CD4-positive, alpha-beta T cell treated with Interleukin-6 at 100 ng/mL for 8 hours (primary cell): ENCODE measurements at places on chromosomes 7 and 10.

DNA sequence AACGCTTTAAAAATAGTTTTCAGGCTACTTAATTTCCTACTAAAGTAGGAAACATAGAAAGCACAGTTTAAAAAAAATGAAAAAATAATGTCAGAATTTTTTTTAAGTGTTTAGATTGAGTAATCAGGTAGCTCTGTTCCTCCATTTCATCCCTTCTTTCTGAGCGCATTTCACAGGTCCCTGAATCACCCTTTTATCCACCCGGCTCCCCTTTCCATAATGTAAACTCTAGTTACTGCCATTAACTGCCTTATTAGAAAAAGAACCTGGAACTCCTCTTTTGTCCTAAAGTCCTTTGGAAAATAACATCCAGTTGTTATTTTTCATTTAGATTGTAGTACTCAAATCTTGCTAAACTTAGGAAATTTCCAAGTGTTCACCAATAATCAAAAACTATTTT is 5.8 kb downstream of the KCND2 start:
- no peak for DNase-seq

- no peak for DNase-seq
Measured at GRCh38 chr7:29610086-29610485, 46.5 kb downstream of the PRR15 start.

- no peak for DNase-seq
Measured at GRCh38 chr10:117132751-117133231, 5.3 kb downstream of the VAX1 start.

DNA sequence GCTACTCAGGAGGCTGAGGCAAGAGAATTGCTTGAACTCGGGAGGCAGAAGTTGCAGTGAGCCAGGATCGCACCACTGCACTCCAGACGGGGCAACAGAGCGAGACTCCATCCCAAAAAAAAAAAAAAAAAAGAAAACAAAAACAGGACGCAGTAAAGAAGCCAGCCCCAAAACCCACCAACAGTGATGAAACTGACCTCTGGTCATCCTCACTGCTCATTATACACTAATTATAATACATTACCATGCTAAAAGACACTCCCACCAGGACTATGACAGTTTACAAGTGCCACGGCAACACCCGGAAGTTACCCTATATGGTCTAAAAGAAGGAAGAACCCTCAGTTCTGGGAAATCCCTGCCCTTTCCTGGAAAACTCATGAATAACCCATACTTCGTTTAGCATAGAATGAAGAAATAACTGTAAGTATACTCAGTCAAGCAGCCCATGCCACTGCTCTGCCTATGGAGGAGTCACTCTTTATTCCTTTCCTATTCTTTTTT is 40.0 kb upstream of the EIF4H start:
- no peak for DNase-seq

DNA sequence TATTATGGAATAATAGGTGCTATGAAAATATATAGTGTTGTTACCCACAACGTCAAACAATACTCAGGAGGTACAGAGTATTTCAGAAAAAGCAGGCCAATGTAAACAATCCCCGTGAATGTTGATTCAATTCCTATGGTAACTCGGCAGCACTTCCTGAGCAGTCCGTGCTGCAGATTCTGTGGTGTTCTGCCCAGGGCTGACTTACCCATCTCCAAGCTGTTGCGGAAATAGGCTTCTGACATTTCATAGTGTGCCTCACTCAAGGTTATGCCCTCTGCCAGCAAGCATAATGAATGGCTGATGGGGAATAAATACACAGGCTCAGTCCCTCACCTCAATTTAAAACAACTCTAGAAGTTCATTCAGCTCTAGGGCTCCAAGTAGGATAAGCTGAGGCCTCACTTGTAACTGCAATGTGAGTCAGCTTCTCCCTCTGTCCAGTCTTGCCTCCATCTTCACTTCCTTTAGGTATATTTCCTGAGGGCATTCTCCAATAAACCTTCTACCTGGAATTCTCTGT is 177.6 kb downstream of the GNAI1 start:
- DNase-seq, result peak; percentile 25

GRCh38 chr10:44989597-44990301 is 11.0 kb upstream of the ZNF22 start:
- no peak for DNase-seq

GRCh38 chr10:79431891-79432831 is 13.3 kb downstream of the ZCCHC24 start:
- no peak for DNase-seq

- no peak for DNase-seq
Measured at GRCh38 chr10:34539533-34540315, 275.4 kb downstream of the PARD3 start.

DNA sequence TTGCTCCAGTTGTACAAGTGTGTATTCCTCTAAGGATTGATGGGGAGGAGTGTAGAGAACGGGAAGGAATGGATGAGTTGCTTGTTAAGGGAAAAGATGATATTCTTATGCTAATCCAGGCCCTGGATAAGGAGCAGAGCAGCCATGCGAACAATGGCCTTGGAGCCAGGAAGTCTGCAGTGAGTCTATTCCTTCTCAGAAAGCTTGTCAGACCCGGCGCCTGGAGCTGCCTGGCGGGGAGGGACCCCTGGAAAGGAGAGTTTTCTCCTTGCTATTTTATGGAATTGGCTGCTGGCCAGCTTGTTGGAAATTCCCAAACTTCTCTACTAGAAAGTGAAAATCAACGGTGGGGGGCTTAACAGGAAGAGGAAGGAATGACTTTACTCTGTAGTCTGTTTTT is 89.1 kb downstream of the MMRN2 start:
- DNase-seq, result no peak

- DNase-seq, result no peak
Measured at GRCh38 chr7:33745934-33746333, 159.4 kb upstream of the BMPER start.

DNA sequence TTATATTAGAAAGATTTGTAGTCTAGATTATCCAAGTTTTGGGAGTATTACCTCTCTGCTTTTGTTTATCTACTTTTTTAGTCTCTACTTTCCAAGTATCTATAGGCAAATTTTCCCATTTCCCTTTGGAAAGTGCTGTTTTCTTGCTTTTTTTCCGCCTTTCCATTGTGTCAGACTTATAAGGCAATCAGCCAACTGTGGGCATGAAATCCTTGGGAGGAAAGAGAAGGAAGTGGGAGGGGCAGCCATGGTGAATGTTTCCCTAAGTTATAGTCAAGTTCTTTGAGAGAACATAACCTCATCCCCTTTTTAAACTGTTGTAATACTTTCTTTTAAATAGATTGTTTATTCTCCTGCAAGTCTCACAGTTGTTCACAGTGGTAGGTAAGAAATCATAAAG is 52.6 kb downstream of the PTEN start:
- no peak for DNase-seq

- DNase-seq, result no peak
Measured at GRCh38 chr10:126171555-126171954, 216.7 kb downstream of the ADAM12 start.

DNA sequence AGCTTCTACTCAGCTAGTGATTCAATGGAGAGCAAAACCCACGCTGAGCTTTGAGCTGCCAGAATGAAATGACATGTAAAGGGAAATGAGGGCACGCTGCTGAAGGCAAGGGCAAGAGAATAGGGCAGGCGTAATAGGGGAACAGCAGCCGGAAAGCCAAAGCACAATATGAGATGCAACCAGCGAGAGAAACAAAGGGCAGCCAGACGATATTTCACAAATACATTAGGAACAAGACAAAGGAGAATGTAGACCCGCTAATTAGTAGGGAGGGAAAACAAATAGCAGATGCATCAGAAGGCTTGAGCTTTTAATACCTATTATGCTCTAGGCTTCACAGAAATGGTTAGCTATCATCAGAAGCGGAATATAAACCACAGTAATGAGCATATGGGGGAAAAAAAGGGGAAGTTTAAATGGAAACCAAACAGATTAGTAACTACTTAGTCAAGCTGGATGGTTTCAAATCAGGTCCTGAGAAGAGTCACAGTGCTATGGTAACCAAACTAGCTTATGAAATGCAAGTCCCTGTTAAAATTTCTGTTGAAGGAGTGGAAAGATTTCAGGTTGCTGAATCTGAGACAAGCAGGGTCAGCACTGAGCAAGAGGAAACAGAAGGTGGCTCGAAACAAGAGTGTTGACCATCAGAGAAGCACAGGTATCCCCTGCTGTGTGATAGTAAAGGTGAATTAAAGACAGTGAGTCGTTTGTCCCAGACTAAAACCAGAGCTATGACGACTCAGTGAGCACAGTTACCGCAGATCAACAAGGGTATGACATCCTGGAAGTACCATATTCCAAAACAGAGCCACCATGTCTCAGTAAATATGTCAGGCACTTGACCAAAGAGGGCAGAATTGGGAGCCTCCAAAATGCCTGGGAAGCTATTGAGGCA is 496.9 kb upstream of the CELF2 start:
- no peak for DNase-seq

DNA sequence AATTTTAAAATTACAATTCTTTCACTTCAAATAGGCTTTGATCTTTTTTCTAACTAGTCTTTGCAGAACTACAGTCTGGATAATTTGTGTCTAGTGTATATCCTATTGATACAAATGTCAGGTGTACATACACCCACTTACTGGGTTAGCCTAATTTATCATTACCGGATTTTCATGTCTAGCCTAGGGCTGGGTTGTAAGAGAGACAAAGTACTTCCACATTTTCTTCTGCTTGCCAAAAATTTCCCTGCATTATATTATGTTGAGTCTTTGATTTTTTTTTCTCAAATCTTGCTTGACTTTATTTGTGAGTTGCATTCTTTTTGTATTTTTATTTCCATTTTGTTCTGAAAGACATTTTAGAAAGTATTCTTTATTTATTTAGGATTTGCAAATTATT is 284.8 kb upstream of the FZD8 start:
- no peak for DNase-seq

GRCh38 chr10:11218395-11218794 is 200.7 kb downstream of the CELF2 start:
- DNase-seq, result no peak

GRCh38 chr7:127759945-127760421 is 108.0 kb downstream of the SND1 start:
- no peak for DNase-seq

- no peak for DNase-seq
Measured at GRCh38 chr10:28012990-28013515, 14.2 kb upstream of the ODAD2 start.

DNA sequence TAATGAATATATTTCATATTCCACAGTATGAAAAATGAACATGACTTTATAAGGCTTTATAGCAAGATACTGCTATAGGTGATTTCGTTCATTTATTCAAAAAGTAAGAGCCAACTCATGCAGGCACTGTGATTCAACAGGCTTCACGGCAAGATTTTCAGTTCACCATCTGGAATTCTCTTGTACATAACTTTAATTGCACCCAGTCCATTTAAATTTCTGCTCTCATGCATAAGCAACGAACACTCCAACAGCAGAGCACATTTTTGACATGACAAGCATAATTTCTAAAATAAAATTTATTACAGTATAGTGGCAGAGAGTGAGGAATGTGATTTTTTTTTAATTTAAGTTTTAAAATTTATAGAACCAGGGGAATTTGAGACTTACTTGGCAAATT is 436.1 kb downstream of the PHTF2 start:
- no peak for DNase-seq

- no peak for DNase-seq
Measured at GRCh38 chr7:4386190-4386589, 295.9 kb upstream of the FOXK1 start.

GRCh38 chr7:151424799-151425198 is 15.0 kb upstream of the WDR86 start:
- DNase-seq, result no peak

GRCh38 chr7:157088136-157088535 is 50.6 kb upstream of the UBE3C start:
- DNase-seq, result no peak

GRCh38 chr7:29805886-29806207 is 461 bp upstream of the WIPF3 start:
- no peak for DNase-seq

DNA sequence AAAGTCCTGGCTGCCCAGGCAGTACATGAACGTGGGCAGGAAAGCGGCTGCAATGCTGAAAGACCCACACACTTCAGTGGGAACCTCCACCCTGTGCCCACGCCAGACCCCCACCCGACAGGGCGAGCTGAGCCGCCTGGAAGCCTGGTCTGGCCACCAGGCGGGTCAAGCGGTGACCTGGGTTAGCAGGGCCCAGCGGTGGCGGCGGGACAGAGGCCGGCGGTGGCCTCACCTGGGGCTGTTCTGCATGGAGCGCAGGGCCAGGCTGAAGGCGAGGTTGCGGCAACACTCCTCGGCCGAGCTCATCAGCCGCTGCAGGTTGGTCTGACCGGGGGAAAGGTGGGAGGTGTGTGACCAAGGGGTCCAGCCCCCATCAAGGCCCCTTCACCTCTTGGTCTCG is 11.6 kb upstream of the MICALL2 start:
- DNase-seq, result no peak

DNA sequence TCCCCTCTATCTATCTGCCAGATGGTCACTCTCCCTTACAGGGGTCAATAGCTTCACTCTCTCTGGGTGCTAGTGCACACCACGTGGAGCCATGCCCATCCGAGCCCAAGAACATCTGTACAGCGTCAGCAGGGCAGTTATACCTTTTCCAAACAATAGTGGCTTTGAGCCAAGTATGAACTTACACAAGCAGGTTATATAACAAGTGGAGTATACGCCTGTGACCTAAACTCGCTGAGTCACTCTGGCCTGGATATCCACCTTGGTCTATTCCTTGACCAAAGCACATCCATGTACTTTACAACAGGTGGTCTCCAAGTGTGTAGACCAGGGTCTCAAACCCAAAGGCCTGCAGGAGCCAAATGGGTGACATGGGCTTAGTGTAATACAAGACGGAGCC is 20.3 kb downstream of the PLAC9 start:
- no peak for DNase-seq

GRCh38 chr10:53315709-53316108 is 543.1 kb upstream of the MBL2 start:
- DNase-seq, result no peak

DNA sequence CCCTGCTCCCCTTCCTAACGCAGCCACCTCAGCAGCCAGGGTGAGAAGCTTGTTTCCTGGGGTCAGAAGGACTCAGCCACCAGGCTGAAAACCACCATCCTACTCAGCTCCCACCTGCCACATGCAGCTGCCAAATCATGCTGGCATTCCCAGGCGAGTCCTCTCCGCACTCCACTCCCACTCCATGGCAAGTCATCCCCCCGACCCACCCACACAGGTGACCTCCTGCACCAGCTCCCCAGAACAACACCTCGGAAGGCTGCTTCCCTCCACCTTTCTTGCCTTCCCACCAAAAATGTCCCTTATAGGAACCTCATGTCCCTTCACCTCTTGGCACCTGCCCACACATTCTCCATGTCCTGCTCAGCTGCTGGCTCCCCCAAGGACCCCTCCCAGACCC is 4.6 kb downstream of the PDAP1 start:
- no peak for DNase-seq

- no peak for DNase-seq
Measured at GRCh38 chr7:516216-516605, 3.4 kb downstream of the PDGFA start.

GRCh38 chr10:116614796-116615195 is 6.0 kb upstream of the PNLIPRP2 start:
- no peak for DNase-seq

GRCh38 chr10:22042557-22043326 is 39.2 kb upstream of the DNAJC1 start:
- DNase-seq, result no peak

- DNase-seq, result no peak
Measured at GRCh38 chr10:2936816-2937215, 130.5 kb upstream of the PFKP start.
